ENCODE measurements at places on chromosomes 1 and 21. TPM values are rescaled to one million over a fixed set of nuclear protein-coding genes. Genes with fewer than 3 reads are reported as not detected.

The NID1 gene
- polyA plus RNA-seq = 177 TPM

- DNase-seq = no peak
Measured at GRCh38 chr1:228867108-228867950, 132.1 kb downstream of the RHOU start.

DNA sequence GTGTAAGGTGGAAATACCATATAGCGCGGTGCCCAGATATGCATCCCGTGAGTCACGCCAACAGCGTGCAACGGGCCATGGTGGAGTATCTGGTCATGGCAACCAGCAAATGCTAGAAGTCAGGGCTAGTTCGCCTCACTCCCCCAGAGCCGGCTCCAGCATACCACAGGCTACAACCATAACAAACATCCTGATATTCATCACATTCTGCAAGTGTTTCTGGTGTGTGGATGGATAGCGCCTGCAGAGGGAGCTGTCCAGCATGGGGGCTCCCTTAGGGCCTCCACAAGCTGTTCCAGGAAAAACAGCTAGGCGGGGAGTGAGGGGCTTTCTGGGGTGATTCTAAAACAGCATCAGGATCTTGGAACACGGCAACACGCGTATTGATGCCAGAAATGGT is 6.8 kb downstream of the C1orf198 start:
- DNase-seq = no peak

DNA sequence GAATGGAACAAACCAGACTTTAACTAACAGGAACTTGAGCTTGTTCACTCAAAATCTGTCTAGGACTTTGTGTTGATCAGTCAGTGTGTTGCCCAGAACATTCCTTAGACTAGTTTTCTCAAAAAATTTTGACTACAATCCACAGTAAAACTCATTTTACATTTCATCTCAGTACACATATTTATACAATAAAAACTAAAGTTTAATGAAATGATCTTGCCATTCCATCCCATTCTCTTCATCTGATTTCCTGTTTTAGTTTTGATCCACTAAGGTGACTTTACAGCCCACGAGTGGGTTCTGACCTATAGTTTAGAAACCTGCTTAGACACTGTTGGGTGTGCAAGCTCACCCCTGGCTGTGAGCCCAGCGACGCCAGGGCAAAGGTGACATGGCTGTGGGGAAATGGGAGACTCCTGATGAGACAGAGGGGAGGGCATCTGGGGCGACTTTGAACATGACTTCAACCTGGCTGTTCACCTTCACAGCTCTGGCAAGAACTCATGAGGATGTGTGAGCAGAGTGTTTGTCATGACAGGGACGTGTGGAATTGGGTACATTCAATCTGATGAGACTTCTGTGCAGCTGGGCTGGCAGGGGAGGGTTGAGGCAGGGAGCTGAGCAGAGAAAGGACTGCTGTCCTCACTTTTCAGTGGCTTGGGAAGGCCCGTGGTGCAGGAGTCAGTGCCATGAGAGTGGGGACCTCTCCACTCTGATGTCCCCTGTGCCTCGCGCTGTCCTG is 40.6 kb downstream of the LHX4 start:
- no peak for DNase-seq

GRCh38 chr1:231013391-231014015 is 26.6 kb downstream of the FAM89A start:
- no peak for DNase-seq

DNA sequence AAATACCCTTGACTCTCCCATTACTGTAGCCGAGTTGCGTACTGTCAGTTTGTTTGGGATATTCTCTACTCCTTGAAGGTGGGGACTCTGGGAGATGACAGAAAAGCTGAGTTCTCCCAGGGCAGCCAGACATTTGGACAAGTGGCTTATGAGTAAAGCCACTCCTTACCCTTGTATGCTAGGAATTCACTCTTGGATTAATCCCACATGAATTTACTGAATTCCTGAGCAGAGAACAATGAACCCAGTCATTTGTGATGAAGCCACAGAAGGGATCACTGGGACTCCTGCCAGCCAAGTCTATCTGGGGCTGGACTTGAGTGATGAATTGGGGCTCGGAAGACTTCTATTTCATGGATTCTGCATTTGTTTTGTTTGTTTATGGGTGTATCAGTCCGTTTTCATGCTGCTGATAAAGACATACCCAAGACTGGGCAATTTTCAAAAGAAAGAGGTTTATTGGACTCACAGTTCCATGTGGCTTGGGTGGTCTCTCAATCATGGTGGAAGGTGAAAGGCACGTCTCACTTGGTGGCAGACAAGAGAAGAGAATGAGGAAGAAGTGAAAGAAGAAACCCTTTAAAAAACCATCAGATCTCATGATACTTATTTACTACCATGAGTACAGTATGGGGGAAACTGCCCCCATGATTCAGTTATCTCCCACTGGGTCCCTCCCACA is 25.1 kb downstream of the C1orf116 start:
- no peak for DNase-seq

GRCh38 chr21:32140151-32140550 is 138.7 kb downstream of the MIS18A start:
- no peak for DNase-seq

- no peak for DNase-seq
Measured at GRCh38 chr21:42156690-42157605, 62.0 kb upstream of the ABCG1 start.

- DNase-seq = no peak
Measured at GRCh38 chr1:86200901-86201300, 44.3 kb upstream of the COL24A1 start.

All from left kidney (tissue), 8 donors.